SHP77 treated with DMSO at 0.1 percent for 48 hours (cell line): ENCODE measurements at places on chromosomes 1 and 21.

- DNase-seq: no peak
These were observed 4.9 kb downstream of the CROCC start for GRCh38 chr1:16926491-16927073.

GRCh38 chr1:29453502-29454240 lies 217.3 kb downstream of the PTPRU start:
- DNase-seq: peak; percentile 77

DNA sequence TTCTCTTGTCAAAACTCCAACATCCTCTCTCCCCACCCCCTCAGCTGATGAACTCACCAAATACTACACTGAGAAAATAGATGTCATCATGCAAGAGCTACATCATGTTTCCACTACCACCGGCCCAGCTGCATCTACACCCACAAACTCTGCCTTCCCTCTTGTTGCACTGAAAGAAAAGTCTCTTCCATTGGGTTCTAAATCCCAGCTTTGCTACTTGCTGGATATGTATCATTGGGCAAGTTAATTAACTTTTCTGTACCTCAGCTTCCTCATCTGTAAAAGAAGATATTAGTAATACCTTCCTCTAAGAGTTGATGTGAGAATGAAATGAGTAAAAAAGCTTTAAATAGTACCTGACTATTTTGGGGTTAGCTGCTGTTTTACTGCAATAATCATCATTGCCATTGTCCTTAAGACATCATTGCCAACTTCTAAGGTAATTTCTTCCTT lies 108.6 kb downstream of the OLFML2B start:
- no peak for DNase-seq

GRCh38 chr1:33902486-33903209 lies 38.8 kb downstream of the HMGB4 start:
- no peak for DNase-seq

GRCh38 chr1:65317866-65318653 lies 8.7 kb downstream of the DNAJC6 start:
- no peak for DNase-seq

DNA sequence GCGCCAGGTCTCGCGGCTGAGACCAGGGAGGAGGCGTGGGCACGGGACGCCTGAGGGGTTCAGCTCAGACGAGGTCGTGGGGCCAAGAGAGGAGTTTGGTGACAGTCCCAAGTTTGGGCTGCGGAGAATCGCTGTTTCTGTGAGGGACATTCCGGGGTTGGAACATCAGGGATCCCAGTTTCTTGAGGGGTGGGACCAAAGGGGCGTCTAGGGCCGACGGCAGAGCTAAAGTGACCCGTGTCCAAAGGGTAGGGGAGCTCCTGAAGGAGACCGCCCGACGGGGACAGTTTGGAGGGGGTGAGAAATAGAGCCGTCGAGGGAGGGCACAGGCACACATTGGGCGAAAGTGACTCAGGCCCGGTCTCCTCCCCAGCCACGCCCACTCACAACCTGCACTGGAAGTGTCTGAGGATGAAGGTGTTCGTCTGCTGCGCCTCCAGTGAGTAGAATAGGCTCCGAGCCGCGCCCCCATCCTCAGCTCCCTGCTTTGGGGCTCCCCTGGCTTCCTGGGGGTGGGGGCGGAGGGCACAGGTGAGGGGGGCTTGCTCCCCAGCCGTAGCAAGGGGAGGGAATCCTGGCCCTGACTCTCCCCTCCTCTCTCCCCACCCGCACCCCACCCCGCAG lies 7.0 kb downstream of the EFNA3 start:
- DNase-seq: no peak

- no peak for DNase-seq
These were observed 13.4 kb upstream of the MTARC2 start for GRCh38 chr1:220734571-220735326.

DNA sequence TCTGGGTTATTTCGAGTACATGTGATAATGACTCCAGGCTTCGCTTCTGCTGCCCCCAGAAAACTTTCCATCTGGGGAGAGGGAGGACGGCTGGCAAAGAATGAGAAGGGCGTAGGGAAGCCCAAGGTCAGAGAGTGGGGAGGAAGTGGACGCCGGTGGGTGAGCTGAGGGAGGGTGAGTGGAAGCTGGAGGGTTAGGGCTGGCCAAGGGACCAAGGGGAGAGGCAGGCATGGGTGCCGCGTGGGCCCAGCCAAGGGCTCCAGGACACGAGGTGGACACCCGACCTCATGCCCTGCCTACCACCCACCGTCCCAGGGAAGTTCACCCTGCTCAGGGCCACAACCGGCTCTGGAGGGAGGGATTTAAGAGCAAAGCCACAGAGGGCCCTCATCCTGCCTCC lies 75.8 kb downstream of the CASZ1 start:
- no peak for DNase-seq

GRCh38 chr21:19029816-19030215 lies 626.2 kb upstream of the TMPRSS15 start:
- DNase-seq: no peak

DNA sequence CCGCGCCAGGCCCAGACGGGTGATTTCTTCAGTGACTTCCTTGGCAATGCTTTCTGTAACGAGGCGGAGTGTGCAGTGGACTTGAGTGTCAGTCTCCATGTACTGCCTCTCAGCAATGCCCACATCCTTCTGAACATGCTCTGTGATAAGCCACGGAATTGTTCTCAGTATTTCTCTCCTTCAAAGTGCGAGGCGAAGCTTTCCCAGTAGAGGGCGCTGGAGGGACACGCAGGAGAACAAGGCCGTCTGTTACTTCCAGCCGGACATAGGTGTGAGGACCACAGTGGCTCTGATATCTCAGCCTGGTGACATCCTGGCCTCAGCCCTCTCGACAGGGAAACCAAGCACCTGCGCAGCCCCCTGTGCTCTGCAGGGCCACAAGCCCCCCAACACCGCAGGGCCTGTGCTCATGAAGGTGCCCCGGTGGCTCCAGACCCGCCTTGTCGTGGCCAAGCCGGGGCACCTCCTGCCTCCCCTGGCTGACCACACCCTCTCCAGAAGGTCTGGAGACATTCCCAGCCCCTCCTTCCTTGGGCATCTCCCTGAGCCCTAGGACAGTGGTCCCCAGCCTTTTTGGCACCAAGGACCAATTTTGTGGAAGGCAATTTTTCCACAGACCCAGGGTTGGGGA lies 46.1 kb upstream of the BACE2 start:
- DNase-seq: peak; percentile 14

- no peak for DNase-seq
These were observed 24.3 kb upstream of the SLC35D1 start for GRCh38 chr1:67078291-67078690.

GRCh38 chr1:160074865-160075264 lies 4.9 kb upstream of the KCNJ10 start:
- DNase-seq: no peak

- peak; percentile 85 for DNase-seq
These were observed 11.2 kb upstream of the HJV start for GRCh38 chr1:146032631-146033219.

DNA sequence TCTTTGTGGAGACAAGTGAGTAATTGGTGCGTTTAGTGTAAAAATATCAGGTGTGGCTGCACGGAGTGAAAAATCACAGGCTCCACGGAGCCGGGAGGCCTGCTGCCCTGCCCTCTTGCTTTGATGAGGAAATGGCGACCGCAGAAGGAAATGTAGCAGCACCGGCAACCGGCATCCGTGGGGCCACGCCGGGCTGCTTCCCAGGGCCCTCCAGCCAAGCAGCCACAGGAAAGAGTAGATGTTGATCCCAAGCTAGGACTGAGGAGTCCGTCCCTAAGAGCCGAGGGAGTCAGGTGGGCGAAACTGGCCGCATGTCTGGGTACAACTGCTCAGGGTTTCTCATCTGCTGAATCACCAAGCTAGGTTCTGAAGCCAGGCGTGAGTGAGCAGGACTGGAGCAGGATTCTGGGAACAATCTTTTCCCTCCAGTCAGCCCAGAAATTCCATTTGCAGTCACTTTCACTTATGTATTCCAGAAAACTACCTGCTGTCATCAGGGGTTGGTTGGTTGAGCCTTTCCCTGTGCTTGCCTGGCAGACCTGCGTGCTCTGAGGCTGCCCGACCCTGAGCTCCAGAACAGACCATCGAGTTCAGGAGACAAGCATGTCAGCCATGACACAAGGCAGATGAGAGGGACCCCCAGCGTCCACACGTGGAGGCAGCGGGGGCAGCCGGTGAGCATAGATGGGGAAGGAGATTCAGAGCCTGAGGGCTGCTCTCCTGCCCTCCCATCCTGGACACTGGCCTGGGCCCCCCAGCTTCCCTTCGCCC lies 5.8 kb upstream of the ITGB2 start:
- no peak for DNase-seq

DNA sequence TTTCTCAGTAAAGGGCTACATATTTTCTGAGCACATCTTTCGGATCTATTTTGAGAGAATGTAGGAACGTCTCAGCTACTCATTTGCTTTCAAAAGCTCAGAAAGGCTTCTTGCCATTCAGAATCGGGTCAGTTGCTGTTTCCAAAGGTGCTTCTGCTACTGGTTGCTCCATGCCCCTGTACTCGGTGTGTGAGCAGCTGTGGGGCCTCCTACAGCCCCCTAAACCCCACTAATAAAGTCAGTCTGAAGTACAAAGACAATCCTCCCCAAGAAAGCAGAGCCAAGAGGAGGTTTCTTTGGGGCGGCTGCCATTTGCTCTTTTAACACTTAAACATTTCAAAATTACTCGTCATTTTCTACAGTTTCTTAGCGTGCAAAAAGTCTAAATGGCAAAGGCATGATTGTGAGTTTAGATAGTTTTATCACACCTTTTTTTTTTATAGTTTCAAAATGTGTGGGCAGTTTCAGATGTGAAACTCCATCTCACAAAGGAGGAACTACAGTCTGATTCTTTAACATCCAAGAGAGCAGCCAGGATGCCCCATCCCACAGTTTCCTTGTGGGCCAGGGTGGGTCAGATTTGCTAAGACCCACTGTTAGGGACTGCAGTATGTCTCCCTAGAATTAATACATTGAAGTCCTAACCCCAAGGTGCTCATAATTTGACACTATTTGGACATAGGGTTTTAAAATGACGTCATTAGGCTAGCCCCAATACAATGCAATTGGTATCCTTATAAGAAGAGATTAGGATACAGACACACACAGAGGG lies 4.1 kb downstream of the RUNX1 start:
- DNase-seq: no peak

DNA sequence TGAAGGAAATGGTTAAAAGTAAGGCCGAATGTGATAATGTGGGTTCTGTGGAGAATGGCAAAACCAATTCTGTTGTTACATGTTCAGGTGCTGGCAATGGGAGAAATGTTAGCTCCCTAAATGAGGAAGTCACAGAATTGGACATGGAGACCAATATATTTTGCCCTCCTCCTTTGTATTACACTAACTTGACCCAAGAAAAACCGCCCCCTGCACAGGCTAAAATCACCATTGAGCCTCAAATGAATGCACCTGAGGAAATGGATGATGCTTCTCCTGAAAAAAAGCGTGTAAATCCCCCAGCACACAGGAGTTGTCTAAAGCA lies 932 bp downstream of the MAP10 start:
- no peak for DNase-seq

DNA sequence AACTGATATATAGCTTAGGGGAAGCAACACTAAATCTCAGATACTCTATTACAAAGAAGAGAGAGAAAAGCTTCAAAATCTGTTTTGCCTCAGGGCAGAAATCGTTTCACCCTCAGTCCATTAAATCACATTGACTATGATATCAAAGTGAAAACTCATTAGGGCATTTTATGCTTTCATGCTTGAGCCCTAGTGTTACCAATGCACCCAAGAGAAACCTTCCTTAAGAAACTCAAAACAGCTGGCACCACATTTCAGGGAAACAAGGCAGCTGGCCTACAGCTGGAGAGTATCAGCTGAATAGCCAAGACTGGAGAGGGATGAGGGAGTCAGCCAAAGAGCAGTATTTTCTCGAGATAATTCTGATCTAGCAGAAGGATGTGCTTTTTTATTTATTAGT lies 14.9 kb downstream of the COLGALT2 start:
- no peak for DNase-seq

GRCh38 chr1:64470665-64471217 lies 812 bp downstream of the CACHD1 start:
- no peak for DNase-seq

GRCh38 chr1:25011943-25012638 lies 82.0 kb upstream of the RUNX3 start:
- DNase-seq: no peak

GRCh38 chr1:154423304-154423987 lies 18.3 kb downstream of the IL6R start:
- DNase-seq: no peak

- DNase-seq: no peak
These were observed 17.1 kb downstream of the PLCH2 start for GRCh38 chr1:2493218-2493617.

DNA sequence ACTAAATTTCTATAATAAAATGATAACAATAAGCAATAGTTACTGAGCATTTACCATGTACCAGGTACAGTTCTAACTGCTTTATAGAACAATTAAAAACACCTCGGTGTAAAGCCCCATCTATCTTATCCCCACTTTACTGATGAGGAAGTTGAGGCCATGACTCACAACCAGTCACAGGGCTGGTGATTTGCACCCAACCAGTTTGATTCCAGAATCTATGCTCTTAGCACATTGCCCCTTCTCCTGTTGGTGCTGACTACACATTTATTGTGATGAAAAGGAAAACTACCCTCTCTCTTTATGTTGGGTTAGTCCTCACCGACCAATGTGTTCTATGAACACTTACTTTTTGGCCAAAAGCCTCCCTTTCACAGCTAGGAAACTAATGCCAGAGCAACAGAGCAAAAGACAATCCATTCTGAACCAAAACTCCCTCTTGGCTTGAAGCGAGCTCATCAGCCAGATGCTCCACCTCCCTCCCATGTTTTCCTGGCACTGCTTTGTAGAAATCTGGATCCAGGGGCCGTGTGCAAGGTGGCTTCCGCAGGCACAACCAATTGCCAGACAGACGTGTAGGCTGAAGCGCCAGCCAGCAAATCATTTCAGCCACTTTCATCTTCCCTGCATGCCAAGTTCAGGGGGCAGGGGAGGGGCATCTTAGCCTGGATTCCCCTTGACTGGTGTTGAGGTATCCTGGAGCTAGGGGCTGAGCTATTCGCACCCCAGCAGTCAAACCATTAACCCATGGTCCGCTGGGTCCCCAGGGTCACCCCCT lies 32.0 kb upstream of the SLC30A1 start:
- DNase-seq: peak; percentile 46

GRCh38 chr1:201013991-201014815 lies 9.3 kb downstream of the KIF21B start:
- DNase-seq: no peak

GRCh38 chr1:199706826-199707606 lies 320.5 kb upstream of the NR5A2 start:
- DNase-seq: no peak

GRCh38 chr1:41622859-41623732 lies 138.6 kb upstream of the EDN2 start:
- no peak for DNase-seq
